SK-N-SH (cell line): ENCODE measurements at places on chromosomes 4 and X. TPM values are rescaled to one million over a fixed set of nuclear protein-coding genes. Genes with fewer than 3 reads are reported as not detected.

DNA sequence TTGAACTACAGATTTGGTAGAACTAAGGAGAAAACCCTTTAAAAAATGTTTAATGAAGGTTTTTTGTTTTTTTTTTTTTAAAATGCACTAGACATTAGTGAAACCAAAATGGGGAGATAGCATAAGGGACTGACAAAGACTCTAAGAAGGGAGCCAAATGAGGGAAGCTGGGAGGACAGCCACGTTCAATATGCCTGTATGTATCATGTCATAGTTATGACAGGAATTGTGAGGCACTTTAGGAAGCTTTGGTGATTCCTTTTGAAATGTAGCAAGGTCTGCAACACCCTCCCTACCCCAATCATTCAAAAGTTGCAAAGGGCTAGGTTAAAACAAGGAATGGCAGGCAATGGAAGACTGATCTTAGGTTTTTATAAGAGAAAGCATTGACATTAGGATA is 526.0 kb downstream of the TLL1 start:
- no peak for DNase-seq

- DNase-seq, result peak; percentile 70
Measured at GRCh38 chrX:103629318-103630170, 769 bp downstream of the TCEAL1 start.

- DNase-seq, result no peak
Measured at GRCh38 chr4:2343476-2343875, 75.0 kb downstream of the ZFYVE28 start.

DNA sequence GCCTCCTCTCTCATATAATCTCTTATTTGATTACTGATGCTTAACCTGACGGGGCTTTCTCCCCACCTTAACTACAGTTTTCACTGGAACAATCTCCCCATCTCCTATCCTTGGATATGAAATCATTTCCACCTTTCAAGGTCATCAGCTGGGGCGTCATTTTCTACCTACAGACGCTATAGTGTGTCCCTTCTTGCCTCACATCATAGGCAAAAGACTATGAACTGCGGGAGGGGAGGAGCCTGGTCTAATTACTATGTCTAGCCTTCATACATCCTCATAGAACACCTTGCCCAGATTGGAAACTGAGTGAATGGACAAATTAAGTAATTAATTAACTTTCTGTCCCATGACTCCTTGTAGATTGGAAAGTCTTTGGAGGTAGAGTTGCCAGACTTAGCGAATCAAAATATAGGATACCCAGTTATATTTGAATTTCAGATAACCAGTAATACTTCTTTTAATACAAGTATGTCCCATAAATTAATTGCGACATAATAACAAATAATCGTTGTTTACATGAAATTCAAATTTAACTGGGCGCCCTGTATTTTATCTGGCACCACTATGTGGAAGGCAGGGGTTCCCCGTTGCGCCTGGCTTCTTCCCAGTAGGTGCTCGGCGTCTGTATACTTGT is 752 bp upstream of the ATP6AP2 start:
- DNase-seq, result peak; percentile 16

- no peak for DNase-seq
Measured at GRCh38 chrX:43813898-43814297, 68.4 kb downstream of the MAOB start.

Gene ASB11
- polyA plus RNA-seq, result not detected in 2 replicates

DNA sequence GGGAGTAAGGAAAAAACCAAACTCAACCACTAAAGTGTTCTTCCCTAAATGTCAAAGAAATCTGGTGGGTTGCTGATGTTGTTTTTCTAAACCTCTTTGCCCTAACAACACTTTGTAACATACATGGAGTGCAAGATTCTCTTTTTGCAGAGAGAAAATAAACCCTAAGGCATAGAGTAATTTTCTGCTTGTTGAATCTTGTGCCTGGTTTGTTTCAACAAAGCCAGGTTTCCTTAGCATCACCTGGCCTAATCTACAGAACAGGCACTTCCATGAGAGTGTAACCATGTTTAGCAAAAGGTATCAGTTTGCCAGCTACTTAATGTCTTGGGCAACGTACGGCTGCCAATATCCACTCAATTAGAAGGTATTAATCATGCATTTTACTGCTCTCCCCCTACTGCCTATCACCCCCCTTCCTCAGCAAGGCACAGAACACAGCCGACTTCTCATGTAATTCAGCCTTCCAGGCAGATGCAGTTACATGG is 219.2 kb downstream of the MAML3 start:
- DNase-seq, result peak; percentile 42

- no peak for DNase-seq
Measured at GRCh38 chr4:109032671-109033070, 269.8 kb downstream of the COL25A1 start.

DNA sequence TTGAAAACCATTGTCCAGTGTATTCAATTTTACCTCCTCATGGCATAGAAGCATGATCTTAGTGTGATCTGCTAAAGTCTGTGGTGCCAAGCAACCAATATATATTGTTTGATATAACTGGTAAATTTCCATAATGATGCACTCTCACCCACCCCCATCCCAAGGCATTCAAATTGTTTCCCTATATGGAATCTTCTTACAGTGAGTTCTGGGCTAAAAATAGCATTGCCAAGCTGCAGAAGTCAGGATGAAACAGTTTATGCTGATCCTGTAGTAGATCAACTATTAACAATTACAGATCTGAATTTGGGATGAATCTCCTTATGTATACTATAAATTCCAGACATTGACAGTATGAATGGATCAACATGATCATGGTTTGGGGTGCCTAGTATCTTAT is 20.9 kb downstream of the FGF13 start:
- DNase-seq, result no peak

Gene XK
- not detected in 2 replicates for polyA plus RNA-seq

Gene UGT2B15
- polyA plus RNA-seq, result not detected in 2 replicates

Gene GK
- 2.2 and 3.1 TPM in 2 replicates for polyA plus RNA-seq

- DNase-seq, result no peak
Measured at GRCh38 chr4:154566639-154567204, 3.9 kb downstream of the FGB start.

Gene LRP2BP
- 0.30 and 0.52 TPM in 2 replicates for polyA plus RNA-seq

Gene SSX2B
- 0.16 and 0.71 TPM in 2 replicates for polyA plus RNA-seq

DNA sequence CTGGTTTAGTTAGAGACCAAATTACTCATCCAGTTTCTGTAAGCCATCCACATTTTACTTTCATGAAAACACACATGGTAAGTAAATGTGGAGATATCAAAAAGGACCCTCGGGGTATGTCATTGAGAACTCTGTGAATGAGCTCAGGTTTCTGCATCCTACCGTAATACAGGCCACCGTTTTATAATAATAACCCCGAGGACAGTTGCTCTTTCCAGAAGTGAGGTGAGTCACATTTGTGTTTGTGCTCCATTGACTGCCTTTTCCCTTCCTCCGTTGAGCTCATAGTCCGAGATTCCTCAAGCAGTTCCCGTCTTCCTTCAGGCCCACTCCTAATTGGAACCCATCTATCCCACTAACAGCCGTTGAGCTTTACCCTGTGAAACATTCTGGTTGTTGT is 95.3 kb downstream of the GRID2 start:
- DNase-seq, result no peak

GRCh38 chrX:24023972-24024669 is 2.9 kb downstream of the KLHL15 start:
- DNase-seq, result no peak

DNA sequence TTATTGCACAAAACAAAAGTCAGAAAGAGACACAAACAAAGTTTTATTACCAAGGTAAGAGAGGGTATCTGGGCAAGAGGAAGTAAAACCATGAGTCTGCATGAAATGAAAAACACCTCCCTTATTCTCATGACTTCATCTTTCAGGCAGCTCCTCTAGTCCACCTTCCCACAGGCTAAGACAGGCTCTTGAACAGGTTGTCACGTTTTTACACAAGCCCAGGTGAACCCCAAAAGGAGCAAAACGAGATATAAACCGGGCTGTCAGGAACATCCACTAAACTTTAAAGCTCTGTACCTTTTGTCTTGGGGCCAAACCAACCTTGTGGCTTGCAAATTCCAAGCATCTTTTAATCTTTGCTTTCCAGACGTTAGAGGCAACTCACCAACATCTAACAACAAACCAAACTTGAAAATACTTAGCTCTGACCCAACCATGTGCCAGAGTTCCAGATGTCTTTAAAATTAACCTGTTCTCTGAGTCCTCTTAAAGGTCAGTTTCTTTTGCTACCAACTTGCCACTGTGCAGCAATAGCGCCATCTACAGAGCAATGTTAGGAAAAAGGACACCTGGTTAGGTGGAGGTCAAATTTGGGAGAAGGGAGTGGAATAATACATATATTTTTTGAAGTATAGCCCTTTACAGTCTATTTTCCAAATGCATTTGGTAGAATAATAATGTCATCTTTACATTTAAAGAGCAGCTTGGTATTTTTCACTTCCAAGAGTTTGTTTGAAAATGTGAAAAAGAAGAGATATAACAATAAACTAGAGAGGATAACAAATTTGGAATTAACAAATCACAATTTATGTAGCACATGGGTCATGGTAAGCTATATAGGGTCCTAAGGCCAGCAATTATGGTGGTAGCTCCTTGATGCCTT is 73.1 kb downstream of the QRFPR start:
- DNase-seq, result no peak

DNA sequence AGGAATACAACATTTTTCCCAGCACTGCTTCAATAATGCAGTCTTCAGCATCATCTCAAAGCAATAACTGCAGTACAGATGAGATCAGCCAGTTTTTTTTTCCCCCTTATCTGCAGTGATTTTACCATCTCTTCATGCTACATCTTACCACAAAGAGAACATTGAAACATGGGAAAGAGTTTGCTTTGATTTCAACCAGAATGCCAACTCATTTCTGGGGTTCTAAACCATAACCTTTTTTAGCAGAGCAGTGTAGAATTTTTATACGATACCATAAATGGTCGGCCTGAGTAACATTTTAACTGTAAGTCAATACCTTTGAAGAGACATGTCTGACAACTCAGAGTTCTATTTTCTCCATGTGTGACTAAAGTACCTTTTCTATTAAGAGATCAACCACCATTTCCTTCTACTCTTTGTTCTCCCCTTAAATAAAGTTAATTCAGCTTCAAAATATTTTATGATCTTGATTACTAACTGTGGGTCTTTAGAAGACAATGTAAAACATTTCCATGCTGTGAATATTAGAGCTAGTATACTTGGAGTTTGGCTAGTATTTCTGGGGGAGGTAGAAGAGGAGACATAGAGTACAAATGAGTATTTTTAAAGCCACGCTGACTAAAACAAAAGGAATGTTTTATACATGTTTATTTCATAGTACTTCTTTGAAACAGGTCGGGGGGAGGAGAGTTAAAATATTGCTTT is 69.1 kb downstream of the TET2 start:
- DNase-seq, result no peak

Gene LRRC66
- polyA plus RNA-seq, result 0.07 and 0.08 TPM in 2 replicates

- no peak for DNase-seq
Measured at GRCh38 chr4:181701214-181701613, 542.0 kb upstream of the TENM3 start.

DNA sequence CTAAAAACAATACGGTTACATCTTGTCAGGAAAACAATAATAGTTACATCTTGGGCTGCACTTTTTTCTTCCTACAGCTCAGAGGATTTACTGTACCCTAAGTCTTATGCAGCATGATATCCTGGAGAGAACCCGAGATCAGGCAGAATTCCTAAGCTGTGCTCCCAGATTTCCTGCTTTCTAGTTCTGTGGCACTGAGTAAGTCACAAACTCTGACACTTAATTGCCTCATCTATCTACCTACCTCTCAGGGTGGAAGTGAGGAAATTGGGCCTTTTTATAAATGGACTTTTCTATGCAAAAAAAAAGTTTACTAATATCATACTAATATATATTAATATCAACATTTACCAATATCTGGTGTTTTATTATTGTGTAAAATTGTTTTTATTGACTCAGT is 438.5 kb downstream of the INPP4B start:
- DNase-seq, result no peak

DNA sequence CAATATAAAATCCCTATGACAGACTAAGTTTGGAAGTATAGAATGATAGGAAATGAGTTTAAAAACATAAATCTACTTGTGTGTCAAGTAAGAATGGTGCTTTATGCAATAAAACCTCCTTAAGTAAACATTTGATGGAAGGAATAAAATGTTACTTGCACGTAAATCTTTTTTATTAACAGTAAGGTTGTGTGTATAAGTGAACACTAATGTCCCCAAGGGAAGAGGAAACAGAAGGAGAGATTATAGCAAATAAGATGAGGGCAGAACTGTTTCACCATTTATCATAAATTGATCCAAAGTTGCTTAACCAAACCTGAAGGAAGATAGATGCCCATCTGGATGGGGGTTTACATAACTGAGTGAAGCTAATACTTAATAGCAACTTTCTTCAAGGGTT is 86.8 kb downstream of the FRMPD4 start:
- no peak for DNase-seq

DNA sequence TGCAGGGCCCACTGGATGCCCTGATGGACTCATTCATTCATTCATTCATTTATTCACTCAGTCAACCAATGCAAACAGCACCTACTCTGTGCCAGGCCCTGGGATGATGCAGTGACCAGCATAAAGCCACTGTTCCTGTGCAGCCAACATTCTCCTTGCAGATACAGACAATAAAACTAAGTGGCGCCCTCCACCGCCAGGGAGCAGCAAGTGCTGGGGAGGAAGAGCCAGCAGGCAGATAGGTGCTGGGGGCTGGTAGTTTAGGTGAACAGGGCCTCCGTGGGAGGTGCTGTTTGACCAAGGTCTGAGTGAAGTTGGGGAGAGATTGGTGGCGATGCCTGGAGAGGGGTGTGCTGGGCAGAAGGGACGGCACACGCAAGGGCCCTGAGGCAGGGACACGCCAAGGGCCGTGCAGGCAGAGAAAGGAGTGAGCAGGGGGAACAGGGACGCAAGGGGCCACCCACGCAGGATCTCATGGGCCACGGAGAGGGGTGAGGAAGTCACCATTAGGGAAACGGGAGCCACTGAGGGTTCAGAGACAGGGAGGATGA is 65.5 kb downstream of the WFS1 start:
- no peak for DNase-seq

DNA sequence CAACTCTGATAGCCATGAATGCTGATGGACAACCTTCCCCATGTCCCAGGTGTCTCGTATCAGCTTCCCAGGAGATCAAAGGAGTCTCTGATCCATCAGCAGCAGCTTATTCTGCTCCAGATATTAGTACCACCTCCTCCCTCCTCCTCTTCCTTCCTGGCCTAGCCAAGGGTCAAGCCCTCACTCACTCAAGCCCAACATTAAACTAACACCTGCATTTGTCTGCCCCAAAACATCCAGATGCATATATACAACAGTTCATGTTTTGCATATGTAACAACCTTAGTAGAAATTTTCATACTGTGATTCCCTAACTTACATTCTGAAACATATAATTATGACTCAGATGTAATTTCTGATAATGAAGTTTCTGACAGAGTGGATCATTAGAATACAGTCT is 29.9 kb downstream of the BCLAF3 start:
- no peak for DNase-seq

- DNase-seq, result no peak
Measured at GRCh38 chrX:134688839-134689238, 30.6 kb upstream of the PLAC1 start.

GRCh38 chr4:113141901-113142346 is 92.5 kb downstream of the ANK2 start:
- no peak for DNase-seq
